ENCODE measurements at places on chromosomes 7 and 10.

DNA sequence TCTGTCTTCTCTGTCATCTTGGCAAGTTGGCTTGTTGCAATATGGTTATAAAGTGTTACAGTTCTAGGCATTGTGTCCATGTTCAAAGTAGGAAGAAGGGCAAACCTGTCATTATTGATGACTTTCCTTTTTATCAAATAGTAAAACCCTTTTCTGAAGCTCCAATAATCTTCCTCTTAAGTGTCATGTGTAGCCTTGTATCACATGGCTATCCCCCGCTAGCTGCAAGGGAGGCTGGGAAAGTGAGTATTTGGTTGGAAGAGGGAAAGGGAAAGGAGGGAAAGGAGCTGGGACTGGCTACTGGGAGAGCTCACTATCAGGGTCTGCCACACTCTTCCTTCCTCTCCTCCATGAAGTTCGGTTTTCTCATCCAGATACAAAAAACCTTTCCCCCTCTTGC, 45.2 kb upstream of the FAM180A start:
- no peak for DNase-seq

DNA sequence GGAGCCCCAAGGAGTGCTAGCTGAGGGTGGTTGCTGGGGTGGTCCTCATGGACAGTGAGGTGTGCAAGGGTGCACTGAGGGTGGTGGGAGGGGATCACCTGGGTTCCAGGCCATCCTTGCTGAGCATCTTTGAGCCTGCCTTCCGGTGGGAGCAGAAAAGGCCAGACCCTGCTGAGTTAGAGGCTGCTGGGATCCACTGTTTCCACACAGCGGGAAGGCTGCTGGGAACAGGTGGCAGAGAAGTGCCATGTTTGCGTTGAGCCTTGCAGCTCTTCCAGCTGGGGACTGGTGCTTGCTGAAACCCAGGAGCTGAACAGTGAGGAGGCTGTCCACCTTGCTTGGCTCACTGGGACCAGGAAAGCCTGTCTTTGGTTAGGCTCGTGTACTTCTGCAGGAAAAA, 34.9 kb downstream of the PRF1 start:
- no peak for DNase-seq

- peak; percentile 23 for DNase-seq
Observed at GRCh38 chr7:36605261-36606051, 118.8 kb downstream of the AOAH start.

DNA sequence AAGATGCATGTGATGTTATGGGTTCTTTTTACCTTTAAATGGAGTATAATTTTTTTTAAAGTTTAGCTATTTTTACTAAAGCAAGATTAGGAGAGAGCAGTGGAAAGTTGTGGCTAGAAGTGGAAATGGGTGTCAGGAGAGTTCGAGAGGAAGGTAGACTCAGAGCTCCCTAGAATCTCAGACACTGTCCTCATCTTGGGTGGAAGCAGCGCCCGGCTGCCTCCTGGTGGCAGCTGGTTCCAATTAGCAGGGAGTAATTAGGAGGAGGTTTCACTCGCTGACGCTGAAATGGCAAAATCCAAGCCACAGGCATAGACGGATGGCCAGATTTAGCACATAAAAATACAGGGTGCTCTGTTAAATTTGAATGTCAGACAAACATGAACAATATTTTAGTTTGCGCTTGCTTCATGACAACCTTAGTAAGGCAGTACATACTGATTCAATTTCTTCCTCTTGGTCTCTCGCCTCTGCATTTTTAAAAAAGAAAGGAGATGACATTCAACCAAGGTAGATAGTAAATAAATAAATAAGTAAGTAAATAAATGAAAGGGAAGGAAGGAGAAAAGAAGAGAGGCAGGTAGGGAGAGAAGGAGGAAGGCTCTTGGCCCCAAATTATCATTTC, 58.5 kb downstream of the LGI1 start:
- no peak for DNase-seq

DNA sequence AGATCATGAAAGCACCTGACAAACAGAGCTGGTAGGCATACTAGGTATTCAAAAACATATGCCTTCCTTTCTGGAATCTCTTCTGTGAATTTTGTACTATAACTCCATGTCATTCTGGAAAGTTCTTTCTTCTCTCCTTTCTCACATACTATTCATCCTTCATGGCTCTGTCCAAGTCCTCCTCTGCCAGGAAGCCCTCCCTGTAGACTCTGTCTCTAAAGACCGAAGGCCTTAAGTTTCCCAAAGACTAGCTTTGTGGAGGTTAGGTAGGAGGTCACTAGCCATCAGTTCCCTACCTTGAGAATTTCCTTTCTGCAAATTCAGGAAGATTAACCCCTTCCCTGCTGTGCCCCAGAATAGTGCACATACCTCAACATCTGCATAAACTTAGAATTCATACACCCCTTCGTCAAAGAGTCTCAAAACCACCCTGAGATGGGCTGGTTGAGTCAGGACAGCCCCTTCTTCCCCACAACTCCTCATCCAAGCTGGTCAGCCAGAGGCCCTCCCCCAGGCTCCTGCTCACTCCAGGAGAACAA, 20.6 kb downstream of the SORBS1 start:
- no peak for DNase-seq

DNA sequence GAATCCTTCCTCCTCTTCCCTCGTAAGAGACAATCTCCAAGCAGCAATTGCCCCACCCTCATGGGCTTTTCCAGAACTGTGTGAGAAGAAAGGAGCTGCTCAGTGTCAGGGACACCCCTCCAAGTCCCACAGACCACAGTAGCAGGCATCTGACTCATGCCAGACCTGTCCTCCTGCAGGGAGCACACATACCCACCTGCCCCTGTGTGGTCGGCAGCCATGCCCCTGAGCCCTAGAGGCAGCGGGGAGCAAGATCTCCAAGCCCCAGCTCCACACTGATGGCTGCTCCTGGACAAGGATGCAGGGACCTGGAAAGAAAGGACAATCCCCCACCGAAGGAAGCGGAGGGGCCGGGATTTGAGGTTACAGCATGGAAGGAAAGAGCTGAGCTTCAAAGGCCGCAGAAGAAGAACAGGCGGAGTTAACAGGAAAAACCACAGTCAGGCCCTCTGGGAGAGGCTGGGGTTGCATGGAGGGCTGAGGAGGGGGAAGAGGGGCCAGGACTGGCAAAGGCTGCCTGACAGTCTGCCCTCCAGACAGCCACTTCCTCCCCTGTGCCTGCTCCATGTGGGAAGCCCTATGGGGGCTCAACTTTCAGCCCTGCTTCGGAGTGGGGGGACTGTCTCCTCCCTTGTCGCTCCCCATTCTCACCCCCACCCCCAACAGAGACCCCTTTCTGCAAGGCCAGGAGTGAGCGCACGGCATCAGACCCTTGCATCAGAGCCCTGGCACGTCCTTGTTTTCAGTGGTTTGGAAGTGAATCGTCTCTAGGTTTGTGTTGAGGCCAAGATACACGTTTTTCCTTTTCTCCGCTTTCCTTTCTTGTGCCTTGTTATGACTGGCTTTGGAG, 46.8 kb downstream of the ASB13 start:
- DNase-seq = no peak

GRCh38 chr10:35561715-35562114, 43.4 kb upstream of the GJD4 start:
- DNase-seq = no peak

DNA sequence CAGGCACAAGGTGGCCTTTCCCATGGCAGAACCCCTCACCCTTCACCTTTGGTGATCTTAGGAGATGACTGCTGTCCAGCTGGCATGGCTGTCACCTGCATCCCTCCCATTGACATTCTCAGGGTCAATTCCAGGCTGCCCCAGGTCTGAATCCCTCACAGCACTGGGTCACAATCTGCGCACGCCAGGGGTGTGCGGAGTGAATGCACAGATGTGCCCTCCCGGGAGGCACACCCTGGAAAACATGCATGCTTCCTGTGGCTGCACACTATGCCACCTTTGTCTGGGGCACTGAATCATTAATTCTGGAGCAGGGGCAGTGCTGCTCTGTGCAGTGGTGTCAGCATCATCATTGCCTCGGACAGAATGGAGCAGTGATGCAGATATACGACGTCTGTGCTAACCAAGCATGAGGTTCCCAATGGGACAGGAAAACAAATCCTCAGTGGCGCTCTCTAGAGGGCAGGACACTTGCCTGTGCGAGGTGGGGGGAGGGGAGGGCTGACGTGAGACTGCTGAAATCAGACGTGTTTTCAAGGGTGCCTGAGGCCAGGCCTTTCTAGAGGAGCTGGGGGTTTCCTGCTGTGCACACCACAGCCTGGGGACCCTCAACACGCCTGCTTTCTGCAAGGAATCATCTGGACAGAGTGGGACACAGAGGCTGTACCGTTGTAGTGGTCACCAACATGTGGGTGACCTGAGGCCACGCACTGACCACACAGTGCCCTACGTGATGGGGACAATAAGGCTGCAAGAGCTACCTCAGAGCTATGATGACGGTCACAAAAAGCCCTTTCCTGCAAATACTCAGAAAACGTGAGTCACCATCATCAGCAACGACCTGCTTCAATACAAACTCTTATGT, 77.9 kb downstream of the HIPK2 start:
- DNase-seq = no peak

GRCh38 chr7:96729820-96730219, 20.2 kb upstream of the SEM1 start:
- DNase-seq = no peak

- DNase-seq = no peak
Observed at GRCh38 chr10:3756360-3756740, 28.7 kb downstream of the KLF6 start.

- peak; percentile 35 for DNase-seq
Observed at GRCh38 chr7:7181519-7182155, 707 bp upstream of the C1GALT1 start.

- no peak for DNase-seq
Observed at GRCh38 chr7:145265180-145265579, 429.3 kb upstream of the TPK1 start.

Measured in right renal pelvis (tissue), 4 donors.